ENCODE measurements at places on chromosomes 1 and 21.
A peak's percentile ranks its signal among the peaks of the same experiment; 100 is the strongest.

- no peak for DNase-seq
These were observed 128.6 kb downstream of the LHX4 start for GRCh38 chr1:180358649-180359048.

DNA sequence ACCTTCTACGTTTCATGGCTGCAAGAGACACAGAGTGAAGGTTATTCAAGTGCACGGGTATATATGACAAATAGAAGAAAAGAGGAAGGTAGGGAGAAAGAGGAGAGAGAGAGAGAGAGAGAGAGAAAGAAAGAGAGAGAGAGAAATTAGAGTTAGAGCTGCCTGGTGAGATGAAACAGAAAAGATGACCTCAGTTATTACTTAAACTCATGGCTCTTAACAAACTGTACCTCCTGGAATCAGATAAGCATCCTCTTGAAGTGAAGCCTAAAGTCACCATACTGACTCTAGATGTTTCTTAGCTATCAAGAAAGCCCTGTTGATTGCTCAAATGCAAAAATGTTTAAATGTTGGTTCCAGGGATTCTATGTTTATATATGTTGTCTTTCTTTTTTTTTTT lies 597.7 kb upstream of the ZP4 start:
- DNase-seq = no peak

- no peak for DNase-seq
These were observed 49.2 kb downstream of the ALG14 start for GRCh38 chr1:95023399-95024043.

GRCh38 chr21:19510057-19510456 lies 1106.5 kb upstream of the TMPRSS15 start:
- no peak for DNase-seq

- DNase-seq = no peak
These were observed 32.2 kb downstream of the ELK4 start for GRCh38 chr1:205599669-205600042.

DNA sequence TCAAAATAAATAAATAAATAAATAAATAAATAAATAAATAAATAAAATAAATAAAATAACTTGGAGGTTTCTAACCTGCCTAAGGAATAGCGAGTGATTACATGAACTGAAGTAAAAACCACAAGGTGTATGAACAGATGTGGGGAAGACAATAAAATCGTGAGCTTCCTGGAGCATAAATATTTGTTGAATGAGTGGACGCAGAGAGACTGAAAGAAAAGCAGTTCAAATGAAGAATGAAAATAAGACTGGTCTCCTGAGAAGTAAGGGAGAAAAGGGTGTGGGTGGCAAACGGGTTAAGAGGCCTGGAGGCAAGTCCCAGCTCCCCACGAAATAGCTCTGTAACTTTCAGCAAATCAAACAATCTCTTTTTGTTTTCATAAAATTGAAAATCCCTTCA lies 33.6 kb downstream of the CHML start:
- DNase-seq = no peak

GRCh38 chr1:57361516-57361915 lies 62.3 kb downstream of the DAB1 start:
- DNase-seq = no peak

- no peak for DNase-seq
These were observed 183.6 kb downstream of the HFM1 start for GRCh38 chr1:91221017-91221416.

- no peak for DNase-seq
These were observed 55.2 kb upstream of the TPTE start for GRCh38 chr21:10466200-10466599.

DNA sequence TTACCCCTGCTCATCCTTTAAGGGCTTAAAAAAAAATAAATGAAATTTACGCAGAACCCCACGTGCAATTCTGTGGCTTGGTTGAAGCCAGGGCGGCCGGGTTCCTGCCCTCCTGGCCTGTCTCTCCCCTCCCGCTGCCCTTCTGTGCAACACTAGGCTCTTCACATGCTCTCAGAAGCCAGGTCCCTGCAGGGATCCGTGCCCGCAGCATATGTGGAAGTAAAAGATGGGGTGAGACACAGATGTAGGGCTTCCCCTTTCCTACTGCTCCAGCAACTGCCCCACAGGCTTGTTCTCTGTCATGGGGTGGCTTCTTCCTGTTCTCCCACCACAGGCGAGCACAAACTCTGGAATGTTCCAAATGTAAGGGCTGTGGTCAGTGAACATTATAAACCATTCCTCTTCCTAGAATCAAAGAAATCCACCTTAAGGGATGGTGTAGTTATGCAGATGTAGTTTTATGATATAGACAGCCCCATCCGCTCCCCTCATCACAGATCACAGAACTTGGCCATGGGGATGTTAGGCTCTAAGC lies 535.4 kb downstream of the KIF26B start:
- no peak for DNase-seq

DNA sequence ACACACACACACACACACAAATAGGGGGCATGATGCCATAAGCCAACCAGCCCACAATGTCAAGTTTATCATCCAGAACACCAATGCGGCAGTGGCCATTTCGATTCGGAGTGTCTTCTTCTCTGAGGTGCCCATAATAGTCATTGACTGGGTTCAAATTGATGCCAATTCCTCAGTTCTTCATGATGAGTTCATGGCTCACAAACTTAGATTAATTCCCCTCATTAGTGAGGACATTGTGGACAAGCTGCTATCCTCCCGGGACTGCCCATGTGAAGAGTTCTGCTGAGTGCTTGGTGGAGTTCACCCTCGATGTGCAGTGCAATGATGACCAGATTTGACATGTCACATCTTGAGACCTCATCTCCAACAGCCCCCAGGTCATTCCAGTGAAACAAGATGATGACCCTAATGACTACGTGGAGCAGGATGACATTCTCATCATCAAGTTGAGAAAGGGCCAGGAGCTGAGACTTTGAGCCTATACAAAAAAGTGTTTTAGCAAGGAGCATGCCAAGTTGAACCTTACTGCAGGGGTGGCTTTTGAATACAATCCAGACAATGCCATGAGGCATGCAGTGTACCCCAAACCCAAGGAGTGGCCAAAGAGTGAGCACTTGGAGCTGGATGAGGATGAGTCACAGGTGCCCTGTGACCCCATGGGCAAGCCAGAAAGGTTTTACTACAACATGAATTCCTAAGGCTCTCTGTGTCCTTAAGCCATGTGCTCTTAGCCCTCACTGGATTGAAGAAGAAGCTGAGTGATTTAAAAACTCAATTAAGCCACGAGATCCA lies 211.6 kb upstream of the SAMSN1 start:
- DNase-seq = no peak

GRCh38 chr1:52554756-52555155 lies 1.9 kb upstream of the TUT4 start:
- no peak for DNase-seq

DNA sequence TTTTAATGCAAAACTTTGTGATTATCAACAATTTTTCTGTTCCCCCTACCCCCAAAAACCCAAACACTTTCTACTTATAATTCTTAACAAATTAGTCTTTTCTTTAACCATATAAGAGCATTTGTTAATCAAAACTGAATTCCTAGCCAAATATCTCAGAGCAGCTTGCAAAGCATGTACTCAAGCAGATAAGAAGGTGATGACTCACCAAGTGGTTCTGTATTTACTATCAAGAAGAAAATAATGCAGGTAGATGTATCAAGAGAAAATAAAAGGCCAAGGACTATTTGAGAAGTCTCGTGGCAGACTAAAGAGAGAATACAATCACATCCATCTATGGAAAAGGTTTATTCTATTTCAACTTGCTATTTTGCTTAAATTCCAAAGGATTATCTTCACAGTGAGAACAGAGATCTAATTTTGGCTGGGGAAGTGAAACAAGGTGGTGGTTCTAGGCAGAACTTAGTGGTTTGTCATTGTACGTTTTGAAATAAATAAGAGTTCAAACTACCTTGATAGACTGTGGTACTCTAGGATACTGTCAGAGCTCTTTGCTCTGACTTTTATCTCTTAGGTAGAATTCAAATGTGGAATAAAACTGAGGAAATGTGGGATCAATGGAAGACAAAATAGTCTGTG lies 94.7 kb upstream of the NRIP1 start:
- no peak for DNase-seq

DNA sequence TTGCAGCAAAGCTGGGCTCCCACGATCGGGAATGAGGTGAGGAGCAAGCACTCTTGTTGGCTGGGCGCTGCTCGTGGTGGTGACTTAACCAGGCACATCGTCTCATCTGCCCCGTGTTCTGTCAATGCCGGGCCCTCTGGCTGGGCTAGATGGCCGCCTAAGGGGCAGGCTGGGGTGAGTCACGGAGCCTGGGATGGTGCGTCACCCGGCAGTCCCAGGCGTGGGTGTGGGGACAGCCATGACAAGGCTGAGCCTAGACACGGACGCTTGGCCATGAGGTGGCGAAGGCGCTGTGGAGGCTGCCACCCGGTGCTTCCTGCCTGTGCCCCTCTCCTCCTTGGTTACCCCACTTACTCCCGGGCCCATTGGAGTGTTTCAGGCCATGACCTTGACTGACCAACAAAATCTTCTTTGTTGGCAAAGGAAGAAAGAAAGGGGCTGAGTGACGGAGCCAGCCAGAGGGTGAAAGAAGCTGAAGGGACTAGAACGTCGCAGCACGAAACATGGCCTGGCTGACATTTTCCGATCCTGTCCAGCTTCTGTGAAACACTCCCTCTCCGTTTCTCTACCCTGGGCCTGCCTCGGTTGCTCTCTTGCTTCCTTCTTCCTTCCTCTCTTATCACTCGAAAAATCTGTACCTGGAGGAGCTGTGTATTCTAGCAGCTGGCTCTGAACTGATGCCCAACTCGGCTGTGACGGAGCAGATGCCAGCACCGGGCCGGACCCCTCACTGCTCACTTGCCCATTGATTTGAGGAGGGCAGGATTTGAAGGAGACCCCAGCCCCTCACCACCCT lies 596 bp downstream of the CD247 start:
- peak; percentile 76 for DNase-seq

GRCh38 chr1:81113688-81114087 lies 687.0 kb upstream of the ADGRL2 start:
- no peak for DNase-seq

DNA sequence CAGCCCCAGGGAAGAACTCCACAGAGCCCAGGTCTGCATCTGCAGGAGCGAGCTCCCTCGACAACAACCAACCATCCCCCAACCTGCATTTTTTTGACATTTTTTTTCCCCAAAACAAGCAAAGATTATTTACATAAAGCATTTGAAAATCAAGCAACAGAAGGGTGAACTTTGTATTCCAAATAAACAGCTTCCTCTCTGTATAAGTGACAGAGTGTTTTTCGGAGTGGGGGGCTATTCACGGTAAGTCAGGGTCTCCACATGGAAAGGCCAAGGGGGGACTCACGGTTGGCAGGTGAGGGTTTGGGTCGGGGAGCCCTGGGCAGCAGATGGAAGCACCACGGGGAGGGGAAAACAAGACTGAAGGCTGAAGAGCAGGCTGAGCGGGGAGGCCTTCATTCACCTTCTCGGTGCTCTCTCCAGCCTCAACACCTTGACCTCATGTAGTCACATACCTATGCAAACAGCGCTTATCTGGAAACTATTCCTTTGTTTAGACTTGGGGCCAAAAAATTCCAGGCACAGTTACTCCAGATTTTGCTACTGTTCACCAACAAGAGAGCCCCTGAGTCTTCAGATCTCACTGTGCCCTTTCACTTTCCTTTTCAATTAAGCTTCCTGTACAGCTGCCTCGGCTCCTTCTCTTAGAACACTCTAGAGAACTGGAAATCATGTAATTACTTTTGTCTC lies 27.6 kb downstream of the C2CD2 start:
- peak; percentile 54 for DNase-seq

DNA sequence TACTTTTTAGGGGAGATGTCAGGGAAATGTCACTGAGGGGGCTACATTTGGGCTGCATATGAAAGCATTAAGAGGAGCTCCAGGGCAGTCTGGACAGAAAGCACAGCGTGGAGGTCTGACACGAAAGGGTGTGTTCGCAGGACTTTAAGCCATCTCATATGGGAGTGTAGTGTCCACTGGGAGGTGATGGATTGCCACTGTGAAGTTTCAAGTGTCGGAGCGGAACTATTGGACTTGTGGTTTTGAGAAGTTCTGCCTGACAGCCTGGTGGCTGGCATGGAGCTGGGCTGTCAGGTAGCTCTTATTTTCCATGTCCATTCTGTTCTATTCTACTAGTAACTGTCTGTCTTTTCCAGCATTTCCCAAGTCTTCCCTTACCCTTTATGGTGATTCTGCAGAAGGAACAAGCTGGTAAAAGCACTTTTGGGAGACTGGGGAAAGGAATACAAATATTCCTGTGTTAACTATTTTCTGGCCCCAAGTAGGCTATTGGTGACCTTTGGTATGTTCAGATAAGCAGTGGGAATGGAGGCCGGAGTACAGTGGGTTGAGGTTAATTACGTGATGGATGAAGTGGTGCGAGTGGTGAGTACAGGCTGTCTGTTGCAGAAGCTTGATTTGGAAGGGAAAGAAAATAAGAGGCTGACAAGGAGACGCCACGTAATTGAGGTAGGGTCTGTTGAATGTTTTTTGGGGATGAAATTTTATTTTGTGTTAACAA lies 19.3 kb downstream of the B3GALT5 start:
- no peak for DNase-seq

DNA sequence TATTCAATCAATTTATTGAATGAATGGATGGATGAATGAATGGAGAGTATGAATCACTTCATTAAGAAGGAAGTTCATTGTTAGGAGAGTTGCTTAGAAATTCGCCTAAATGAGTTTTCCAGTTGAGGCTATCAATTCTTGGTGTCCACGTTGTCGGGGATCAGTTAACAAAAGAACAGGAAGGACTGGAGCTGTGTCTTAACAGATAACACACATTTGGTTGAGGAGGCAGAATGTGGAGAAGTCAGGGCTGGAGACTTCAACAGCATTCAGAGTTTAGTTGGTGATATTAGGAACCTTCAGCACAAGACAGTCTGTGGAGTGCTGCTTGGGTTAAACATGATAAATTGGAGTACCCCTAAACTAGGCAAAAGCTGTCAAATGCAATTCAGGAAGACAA lies 33.7 kb downstream of the ZBTB18 start:
- no peak for DNase-seq

- no peak for DNase-seq
These were observed 248.8 kb downstream of the SMYD3 start for GRCh38 chr1:246258250-246258649.

DNA sequence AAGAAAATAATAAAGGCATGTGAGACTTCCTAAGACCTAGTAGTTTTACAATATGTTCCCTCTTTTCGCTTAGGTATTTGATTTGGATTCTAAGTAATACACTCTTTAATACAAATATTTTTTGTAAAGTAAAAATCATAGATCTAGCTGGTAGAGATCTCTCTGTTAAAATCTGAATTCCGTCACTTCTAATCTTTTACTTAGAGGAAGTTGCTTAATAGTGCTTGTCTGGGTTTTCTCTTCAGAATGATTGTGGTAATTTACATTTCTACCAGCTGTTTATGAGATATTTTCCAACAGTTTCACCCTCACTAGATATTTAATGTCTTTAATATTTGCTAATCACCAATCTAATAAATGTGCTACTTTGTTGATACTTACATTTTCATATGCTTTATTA lies 23.3 kb downstream of the RBM11 start:
- DNase-seq = no peak

DNA sequence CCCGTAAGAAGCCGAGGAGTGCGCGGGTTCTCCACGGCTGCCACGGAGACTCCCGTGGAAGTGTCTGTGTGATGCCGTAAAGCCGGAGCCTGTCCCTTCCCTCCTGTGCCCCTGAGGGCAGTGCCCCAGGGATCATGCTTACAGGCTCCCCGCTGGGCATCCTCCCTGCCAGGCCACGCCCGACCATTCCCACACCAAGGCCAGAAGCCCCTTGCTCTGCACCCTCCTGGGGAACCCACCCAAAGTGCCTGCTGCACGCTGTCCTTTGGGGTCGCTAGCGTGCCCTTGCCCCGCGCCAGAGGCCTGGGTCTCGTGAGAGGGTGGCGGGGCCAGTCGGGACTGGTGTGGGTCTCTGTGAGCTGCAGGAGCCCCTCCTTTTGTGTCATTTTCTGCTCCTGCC lies 228.5 kb upstream of the C1orf174 start:
- no peak for DNase-seq

- DNase-seq = no peak
These were observed 16.2 kb downstream of the MIER1 start for GRCh38 chr1:66940981-66941380.
